Renal cortical epithelial cell (primary cell): ENCODE measurements at places on chromosomes 12 and 14.

- peak; percentile 81 for DNase-seq
Observed at GRCh38 chr14:70635971-70636595, 5.6 kb upstream of the TTC9 start.

DNA sequence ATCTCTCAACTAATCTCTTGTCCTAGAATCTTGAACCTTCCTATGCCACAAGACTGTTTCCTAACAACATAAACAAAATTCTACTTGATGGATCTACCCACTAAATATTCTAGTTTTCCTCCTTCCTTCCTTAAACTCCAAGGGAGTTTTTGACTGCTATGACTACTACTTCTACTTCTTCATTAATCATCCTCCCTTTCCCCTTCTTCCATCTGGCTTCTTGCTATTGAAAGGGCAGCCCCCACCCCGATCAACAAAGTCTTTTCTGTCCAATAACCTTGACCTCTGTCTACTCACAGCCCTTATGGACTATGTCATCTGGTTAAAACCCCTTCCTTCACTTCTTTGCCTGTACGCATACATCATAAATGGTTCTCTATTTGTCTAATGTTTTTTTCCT lies 5.6 kb downstream of the LTA4H start:
- no peak for DNase-seq

- DNase-seq: no peak
Observed at GRCh38 chr14:42490536-42490935, 883.9 kb downstream of the LRFN5 start.

DNA sequence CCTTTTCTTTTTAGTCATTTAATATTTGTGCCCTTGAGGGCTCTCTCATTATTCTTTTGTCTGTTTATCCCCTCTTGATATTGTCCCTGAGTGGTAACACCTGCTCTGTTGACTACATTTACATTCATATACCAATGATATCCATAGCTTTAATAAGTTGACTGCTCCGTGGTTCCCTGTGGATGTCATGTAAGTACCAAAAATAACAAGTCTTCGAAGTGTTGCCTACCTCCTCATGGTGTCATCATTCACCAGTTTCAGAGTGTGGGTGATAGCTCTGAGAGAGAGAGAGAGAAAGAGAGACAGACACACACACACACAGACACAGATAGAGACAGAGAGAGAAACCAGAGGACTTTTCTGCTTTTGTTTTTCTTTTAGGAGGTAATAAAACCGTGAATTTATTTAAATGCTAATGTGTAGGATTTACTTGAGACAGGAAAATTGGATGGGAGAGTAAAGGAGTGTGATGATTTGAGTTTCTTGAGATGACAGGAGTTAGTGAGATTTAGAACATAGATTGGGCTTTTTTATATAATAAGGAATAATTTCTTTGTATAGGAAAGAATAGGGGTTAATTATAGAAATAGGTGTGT lies 52.2 kb downstream of the PAPOLA start:
- DNase-seq: no peak

DNA sequence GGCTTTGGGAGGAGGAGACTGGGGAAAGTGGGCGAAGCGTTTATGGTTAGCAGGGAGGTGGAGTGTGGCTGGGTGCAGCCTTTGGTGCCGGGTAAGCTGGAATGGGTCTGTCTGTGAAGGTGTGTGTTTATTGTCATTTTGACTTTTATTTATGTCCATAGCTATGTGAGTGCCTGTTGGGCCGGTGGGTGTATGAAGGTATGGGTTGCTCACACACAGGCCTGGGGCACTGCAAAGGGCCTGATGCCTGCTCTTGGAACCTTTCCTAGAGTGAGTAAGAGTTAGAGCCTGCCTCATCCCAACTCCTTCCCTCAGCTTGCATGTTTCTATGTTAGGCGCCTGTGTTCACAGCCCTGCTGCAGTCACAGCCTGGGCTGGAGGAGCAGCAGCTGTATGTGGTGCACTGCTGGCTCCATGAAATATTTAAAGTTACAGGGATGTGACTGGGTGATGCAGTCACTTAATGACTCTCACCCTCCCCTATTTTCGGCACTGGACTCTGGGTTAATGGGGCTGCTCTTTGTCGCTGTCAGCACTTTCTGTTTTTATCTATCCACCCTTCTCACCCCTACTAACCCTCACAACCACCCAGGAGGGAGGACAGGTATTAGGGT lies 2.6 kb upstream of the PPP1R1A start:
- peak; percentile 60 for DNase-seq

DNA sequence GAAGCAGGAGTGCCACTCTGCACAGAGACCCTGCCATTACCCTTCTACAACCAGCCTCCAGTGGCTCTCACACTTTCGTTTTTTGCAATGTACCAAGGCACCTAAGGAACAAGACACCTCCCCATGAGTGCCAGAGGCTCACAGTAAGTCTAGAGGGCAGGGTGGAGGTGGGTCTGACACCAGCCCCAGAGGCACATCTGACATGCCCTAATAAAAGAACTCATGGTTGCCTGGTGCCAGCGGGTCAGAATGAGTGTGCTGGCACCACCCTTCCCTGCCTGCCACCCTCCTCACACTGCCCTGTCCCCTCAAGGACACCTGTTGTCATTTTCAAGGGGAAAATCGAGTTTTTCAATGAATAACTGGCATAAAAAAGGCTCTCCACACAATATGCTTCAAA lies 161.2 kb downstream of the FOXN3 start:
- no peak for DNase-seq

DNA sequence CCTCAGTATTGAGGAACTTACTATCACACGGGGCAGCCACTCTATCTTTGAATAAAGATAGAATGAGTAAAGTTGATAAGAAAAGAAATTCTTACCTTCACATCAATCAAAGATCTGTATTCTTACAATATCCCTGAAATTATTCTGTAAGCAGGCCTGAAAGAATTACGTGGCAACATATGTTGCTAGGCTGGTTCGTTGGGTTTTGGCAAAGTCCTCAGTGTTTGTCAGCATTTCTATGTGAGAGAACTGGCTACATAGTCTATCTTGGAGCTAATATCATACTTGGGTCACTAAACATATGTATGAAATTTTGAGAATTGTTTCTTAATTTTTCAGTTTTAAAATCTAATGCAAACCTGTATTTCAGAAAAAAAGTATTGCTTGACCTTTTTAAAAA lies 412.2 kb upstream of the GARIN6 start:
- DNase-seq: no peak

DNA sequence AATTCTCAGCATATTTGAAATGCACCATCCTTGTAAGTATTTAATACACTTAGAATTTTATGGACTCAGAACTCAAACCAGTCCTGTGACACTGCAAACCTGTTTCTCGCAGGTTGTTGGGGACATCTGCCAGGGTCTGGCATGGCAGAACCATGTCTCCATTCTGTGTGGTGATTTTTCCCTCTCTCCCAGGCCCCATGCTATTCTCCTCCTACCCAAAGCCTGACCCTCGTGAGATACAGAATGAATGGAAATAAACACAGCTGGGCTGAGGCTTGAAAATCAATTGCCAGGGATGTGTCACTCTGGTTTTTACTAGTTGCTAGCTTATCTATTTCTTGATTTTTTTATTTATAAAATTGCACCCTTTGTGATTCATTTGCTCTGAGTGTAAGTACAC lies 19.8 kb downstream of the TPH2 start:
- no peak for DNase-seq

DNA sequence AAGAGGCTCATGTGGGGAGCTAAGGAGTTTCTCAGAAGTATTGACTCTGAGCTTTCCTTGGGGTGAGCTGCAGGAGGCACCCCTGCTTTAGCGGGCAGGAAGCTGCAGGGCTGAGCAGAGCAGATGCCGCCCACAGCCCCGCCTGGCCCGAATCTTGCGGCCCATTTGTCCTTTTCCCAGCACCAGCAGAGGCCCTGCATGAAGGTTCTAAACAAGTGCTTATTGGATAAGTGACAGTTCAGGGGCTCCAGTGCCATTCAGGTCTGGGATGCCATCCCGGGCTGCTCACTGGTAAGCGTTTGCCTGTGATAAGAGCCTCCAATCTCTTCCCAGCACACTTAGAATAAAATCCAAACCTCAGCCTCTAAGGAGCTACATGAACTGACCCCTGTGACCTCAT lies 11.4 kb downstream of the RILPL1 start:
- no peak for DNase-seq

GRCh38 chr12:127810041-127810440 lies 456.9 kb upstream of the TMEM132C start:
- DNase-seq: peak; percentile 1

DNA sequence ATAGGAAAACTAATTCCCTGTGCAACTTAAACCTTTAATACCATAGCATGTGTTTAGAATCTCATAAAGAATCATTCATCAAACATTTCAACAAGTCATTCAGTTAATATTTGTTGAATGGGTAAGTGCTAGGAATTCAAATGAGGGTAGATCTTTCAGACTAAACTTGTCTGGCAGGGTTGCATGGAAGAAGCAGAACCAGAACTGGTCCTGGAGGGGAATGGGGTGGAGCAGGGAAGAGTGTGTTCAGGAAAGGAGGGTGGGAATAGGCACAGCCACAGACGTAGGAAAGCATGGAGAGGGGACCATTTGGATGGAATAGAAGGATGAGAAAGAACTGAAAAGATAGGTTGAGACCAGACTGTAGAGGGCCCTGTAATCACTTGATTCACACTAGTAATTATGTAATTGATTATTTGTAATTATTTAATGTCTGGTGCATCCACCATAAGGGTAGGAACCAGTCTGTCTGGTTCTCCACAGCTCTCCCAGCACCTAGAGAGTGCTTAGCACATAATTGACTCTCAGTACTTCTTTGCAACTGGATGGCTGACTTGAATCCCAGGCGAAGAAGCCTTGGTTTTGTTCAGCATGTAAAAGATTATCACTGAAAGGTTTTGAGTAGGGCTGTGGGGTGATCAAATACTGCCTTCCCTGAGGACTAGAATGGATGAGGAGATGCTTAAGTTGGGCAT lies 3.0 kb upstream of the MAP3K9 start:
- DNase-seq: no peak

DNA sequence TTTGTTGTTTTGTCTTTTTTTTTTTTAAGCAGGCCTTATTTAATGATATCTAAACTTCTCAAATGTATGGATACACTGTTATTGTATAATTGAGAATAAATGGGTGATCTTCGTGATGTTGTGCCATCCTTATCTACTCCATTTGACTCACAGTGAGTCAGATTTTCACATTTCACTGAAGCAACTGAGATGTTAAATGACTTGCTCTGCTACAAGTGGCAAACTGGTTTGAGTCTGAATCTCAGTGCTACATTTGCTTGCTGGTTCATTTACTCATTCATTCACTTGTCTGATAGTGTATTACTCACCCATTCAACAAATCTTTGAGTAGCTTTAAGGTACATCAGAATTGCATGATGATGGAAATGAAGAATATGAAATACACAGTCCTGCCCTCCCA lies 2.6 kb downstream of the KIAA0586 start:
- peak; percentile 68 for DNase-seq

DNA sequence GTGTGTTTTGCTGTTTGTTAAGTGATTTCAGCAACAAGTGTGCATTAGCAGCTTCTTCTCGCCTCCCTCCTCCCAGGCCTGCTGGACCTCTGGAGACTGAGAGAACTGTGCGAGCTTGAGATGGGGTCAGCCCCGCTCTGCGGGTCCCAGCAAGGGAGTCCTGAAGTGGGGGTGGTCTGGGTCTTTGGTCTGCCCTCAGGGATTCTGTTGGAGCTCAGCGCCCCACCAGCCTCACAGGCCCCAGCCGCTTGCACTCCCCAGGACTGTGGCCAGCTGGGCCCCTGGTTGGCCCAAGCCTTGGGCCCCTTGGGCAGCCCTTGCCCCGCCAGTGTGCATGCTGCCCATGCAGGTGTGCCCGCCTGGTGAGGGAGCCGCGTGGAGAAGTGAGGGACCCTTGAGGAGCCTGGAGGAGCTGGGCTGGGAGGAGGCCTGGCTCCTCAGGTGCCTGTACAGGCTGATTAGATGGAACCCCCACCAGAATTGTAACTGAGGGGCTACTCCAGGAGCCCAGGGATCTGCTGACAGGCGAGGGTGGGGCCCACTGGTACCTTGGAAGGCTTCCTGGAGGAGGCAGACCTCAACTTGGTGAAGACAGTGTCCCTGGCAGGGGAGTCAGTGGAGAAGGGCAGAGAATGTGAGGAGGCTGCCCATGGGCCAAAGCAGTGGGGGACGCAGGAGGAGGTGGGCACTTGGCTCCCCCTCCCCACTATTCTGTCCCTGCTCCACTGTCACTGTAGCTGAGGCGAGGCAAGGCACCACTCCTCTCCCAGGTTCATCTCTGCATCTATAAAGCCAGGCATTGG lies 56.7 kb downstream of the BEGAIN start:
- no peak for DNase-seq

GRCh38 chr14:73759183-73759713 lies 45.1 kb upstream of the PNMA1 start:
- DNase-seq: no peak

- DNase-seq: peak; percentile 65
Observed at GRCh38 chr12:15155271-15155670, 65.9 kb downstream of the RERG start.

GRCh38 chr12:82862876-82863649 lies 176.4 kb downstream of the TMTC2 start:
- peak; percentile 44 for DNase-seq

DNA sequence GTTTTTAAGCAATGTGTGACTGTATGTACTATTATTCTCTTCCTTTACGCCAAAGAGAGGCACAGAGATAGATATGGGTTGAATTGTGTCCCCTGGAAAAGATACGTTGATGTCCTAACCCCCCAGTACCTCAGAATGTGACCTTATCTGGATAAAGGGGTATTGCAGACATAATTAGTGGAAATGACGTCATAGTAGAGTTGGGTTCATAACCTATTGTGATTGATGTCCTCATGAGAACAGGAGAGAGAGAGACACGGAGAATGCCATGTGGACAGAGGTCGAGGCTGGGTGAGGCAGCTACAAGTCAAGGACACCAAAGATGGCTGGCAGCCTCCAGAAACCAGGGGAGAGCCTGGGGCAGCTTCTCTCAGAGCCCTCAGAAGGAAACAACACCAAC lies 376.3 kb downstream of the FUT8 start:
- DNase-seq: no peak

DNA sequence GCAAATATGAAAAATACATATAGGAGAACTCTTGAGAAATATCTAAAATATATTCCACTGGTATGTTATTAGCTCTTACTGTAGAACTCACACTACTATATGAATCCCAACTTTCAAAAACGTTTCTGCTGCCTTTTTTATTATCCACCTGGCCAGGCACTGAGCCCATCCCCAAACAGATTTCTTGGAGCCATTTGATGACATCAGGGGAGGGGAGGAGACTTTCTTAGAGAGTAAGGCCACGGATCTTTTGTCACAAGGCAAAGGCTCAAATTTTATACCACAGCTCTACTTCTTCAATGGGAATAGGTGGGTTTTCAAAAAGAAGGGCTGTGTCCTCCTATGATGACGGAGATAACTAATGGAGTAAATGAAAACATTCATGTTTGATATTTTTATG lies 83.0 kb downstream of the SLC25A21 start:
- DNase-seq: no peak

DNA sequence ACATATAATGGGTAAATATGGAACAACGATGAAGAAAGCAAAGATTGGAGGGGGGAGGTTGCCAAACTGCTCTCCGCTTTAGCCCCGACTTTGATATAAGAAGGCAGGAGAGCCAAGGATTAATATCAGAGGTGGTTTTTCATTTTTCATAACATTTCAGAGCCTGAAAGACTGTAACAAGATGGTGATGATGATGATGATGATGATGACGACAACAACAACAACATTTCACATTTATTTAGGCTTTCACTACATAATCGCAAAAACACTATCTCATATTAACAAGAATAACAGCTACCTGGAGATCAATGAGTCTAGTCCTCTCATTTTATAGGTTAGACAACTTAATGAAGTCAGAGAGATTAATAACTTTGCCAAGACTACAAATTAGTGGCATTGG lies 86.1 kb downstream of the ANKS1B start:
- no peak for DNase-seq
